SK-N-MC (cell line): ENCODE measurements at places on chromosomes 4 and X.

- DNase-seq, result no peak
These were observed 82.7 kb upstream of the FGF13 start for GRCh38 chrX:138794246-138794645.

DNA sequence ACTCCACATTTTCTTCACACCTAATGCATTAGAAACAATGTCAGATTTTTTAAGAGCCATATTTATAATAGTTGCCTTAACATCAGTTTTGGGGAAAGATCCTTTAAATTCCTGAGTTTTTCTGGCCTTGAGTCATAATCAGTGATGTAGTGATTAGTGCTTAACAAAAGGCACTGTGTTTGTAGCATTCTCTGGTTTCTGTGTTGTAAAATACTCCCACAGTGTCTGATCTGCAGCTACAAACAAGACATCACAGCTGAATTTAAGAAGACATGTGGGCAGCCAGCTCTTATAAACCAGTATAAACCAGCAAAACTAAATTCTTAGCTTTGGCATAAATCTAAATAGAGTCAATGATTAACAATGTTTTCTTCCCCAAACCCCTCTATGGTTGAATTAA lies 233.8 kb downstream of the FSTL5 start:
- no peak for DNase-seq

DNA sequence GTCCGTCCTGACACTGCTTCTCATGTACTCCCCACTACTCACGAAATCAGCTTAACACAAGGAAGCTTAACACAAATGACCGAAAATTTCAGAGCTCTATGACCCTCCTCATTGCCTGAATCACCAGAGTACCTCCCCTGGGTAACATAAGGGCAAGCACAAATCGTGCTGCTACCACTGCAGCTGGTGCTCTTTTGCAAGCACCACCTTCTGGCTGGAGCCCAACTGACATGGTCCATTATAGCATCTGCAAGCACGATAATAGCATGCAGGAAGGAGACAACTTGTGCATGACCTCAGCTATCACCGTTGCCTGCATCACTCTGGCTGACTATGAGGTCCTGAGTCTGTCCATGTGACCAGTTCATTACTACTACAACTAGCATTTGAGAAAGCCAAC lies 308.0 kb downstream of the TEX13C start:
- no peak for DNase-seq

DNA sequence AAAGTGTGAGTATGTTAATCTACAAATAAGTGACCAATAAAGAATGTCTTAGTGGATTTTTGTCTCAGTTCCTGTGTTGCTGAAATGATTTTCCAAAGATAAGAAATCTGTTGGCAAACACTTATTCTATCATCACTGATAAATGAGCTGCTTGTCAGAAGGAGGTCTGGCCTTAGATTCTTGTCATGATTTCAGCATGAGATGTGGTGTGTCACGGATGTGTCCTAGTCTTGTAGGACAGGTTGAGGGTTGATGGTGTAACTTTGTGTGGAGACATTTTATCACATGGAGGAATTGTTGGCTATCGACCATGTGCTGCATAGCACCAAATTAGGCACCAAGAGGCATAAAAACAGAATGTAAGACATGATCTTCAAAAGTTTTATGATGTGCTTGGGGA lies 31.8 kb upstream of the LIMCH1 start:
- DNase-seq, result no peak

DNA sequence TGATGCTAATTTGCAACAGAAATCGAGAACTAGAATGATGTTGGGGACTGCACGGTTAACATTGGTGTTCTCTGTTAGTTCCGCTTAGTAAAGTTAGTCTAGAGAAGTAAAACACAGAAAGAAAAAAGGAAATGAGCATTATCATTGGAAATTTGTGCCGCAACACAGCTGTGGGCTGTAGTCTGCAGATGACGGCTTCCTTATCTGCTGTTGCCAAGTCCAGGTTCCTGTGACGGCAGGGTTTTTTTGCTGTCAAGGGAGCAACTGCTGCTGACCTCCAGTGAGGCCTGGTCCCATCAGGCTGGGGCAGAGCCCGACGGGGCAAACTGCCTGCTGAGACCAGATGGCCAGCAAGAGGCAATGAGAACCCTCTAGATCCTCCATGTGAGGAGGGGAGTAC lies 38.9 kb upstream of the PHEX start:
- no peak for DNase-seq

GRCh38 chrX:109685656-109686078 lies 47.4 kb downstream of the ACSL4 start:
- no peak for DNase-seq

- no peak for DNase-seq
These were observed 68.8 kb upstream of the PPP1R2C start for GRCh38 chrX:42846741-42847140.

DNA sequence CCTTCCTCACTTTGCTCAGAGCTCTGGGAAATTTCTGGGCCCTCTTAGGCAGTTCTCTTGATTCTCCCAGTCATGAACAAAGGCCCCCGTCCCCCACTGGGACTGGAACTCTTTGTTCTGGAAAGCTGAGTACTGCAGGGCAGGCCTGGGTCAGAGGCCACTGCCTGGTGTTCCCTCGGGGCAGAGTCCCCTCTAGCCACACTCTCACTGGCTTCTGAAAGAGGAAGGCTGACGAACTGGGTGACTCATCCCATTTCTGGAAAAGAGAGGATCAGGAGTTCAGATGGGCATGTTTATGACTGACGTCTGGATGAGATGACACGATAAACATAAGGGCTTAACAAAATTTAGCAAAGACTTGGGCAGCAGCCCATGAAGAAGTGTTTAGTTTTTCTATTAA lies 47.7 kb downstream of the DDX3X start:
- no peak for DNase-seq

- DNase-seq, result no peak
These were observed 60.0 kb downstream of the PPP3CA start for GRCh38 chr4:101287324-101287723.

GRCh38 chrX:46627711-46628419 lies 54.3 kb downstream of the CHST7 start:
- DNase-seq, result no peak

GRCh38 chr4:112284166-112284565 lies 1.5 kb downstream of the TIFA start:
- no peak for DNase-seq

DNA sequence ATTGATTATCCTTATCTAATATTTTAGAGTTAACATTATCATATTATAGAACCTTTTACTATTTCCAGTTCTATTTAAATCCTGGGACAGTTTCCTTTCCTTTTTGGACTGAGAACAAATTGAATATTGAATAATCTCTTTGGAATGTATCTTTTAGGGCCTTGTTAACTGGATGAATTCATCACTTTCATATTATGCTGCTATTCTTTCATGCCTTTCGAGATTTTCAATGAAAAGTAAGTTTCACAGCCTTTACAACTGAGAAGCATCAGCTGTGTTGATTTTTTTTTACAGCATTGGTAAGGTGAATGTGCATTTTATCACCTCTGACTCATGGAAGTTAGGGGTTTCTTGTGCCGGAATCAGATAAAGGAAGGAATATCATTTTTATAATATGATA lies 39.6 kb downstream of the PDLIM5 start:
- DNase-seq, result no peak

GRCh38 chr4:70705183-70706043 lies 16.4 kb upstream of the RUFY3 start:
- DNase-seq, result no peak

GRCh38 chr4:145451895-145452294 lies 29.8 kb upstream of the SMAD1 start:
- no peak for DNase-seq

- DNase-seq, result no peak
These were observed 229.2 kb downstream of the SLC39A8 start for GRCh38 chr4:102116121-102116520.

DNA sequence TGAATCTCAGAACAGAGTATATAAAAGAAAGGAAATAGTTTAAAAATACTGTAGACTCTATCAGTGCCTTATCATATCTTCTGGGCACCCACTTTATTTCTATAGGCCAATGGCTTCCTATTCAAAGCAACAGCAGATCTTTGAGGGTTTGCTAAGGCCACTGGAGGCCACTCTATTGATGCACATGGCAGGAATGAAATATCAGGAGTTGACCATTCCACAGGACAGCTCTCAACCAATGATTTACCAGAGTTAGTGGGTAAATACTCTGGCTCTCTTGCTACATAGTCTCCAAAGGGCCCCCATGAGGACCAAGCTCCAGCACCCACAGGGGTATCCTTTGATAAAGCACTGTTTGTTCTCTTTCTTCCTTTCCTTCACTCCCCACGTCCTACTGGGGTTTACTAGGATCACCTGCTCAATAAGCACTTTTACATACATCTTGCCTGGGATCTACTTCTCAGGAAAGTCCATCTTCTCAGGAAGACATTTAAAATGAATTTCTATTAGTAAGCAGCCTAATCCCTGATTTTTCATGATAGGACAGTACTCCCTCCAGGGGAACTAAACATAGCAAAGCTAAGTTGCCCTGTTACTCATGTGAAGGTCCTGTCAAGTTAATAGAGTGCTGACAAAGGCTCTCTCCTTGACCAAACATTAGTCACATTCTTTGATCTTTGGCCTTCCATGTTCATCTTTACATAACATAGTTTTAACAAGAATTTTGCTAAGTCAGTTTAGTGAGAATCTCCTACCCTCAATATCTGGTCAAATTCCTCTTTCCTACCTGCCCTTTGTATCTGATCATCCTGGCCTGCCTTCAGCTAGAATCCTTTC lies 459.7 kb downstream of the GRXCR1 start:
- DNase-seq, result no peak

- no peak for DNase-seq
These were observed 158.4 kb upstream of the TLL1 start for GRCh38 chr4:165714650-165715049.

GRCh38 chr4:142551517-142552305 lies 294.4 kb downstream of the INPP4B start:
- no peak for DNase-seq

DNA sequence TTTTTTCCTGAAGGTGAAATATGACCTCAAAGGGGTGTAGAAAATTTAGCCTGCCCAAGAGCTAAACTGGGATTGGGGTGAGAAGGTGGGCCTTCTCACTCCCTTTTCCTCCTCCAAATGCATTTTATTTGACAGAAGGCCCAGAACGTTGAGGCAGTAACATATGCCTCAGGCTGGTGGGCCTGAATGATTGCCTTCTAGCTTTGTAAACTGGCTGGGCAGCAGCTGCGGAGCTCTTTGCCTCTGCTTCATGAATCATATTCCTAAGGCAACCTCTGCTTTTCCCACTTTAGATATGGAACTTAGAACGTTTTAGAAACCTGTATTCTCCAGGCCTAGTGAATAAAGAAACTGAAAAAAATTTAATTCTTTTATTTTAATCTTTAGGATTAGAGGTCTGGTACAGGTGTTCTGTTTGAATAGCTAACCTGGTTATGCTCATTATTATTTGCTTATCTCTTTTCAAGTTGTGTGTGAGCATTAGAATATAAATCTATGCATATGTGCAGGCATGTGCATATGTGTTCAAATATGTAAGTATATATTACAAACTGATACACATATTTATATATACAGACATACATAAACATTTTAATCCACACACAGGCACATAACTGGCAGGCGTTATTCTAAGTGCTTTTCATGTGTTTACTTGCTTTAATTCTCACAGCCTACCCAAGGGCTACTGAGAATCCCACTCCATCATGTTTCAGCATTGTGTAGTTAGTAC lies 11.5 kb downstream of the PRDM8 start:
- no peak for DNase-seq

GRCh38 chr4:99483636-99484035 lies 27.2 kb upstream of the C4orf17 start:
- DNase-seq, result no peak

- DNase-seq, result no peak
These were observed 160.9 kb downstream of the SMIM20 start for GRCh38 chr4:26074712-26075430.

- DNase-seq, result no peak
These were observed 100.2 kb upstream of the CXCL13 start for GRCh38 chr4:77505275-77505957.

GRCh38 chrX:15468036-15468435 lies 25.1 kb downstream of the PIR start:
- no peak for DNase-seq

- DNase-seq, result no peak
These were observed 423.6 kb downstream of the ANKRD50 start for GRCh38 chr4:124288706-124289486.

GRCh38 chr4:40124690-40125089 lies 68.0 kb downstream of the N4BP2 start:
- DNase-seq, result no peak

DNA sequence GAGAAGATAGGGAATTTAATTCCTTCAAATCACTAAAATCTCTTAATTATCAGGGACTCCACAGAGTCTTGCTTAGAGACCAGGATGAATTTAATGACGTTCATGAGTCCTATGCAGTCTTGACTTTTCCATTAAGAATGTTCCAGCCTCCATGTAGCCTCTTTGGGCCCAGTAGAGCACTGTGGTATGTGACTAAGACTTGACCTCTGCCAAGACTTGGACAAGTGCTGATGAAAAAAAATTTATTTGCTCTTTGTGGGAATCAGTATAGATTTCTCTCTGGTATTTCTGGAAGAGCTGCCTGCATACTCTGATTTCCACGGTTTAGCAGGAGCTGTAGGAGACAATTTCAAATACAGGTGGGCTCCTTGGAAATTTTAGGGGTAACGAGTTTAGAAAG lies 40.6 kb downstream of the CHRDL1 start:
- DNase-seq, result no peak

DNA sequence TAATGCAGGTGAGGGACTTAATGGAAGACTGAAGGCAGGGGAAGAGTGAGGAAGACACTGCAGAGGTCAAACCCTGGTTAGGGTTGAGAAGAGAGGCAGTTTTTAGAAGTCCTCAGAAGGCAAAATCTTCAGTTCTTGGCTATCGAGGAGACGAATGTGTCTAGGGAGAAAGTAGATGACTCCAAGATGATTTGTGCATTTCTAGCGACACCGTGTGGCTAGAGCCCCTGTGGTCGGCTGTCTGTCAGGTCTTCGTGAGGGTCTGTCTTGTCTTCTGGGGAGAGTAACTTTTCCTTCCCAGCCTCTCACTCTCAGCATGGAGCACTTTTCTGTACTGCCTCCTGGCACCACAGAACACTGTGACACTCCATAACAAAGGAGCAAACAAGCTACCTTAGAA lies 458.1 kb downstream of the STIM2 start:
- DNase-seq, result no peak

- DNase-seq, result no peak
These were observed 91.2 kb upstream of the C1QTNF7 start for GRCh38 chr4:15336410-15337167.
